Frontal cortex (tissue), 4 donors: ENCODE measurements at places on chromosomes 5 and 9. TPM values are rescaled to one million over a fixed set of nuclear protein-coding genes. Genes with fewer than 3 reads are reported as not detected.

Gene CARD9
- 0.41 TPM for total RNA-seq

Gene TMOD1
- 20.0 TPM for total RNA-seq

Gene DMRT3
- total RNA-seq, result not detected

Gene GRIN3A
- 9.4 TPM for total RNA-seq

Gene PHYHD1
- 1.2 TPM for total RNA-seq

Gene TLX3
- not detected for total RNA-seq

Gene PCDHA9
- total RNA-seq, result 9.8 TPM

Gene KLHL3
- total RNA-seq, result 13.0 TPM

Gene IFNK
- not detected for total RNA-seq

Gene PCDHGA10
- total RNA-seq, result 9.8 TPM

Gene STPG3
- total RNA-seq, result not detected

Gene FBXL7
- 1.2 TPM for total RNA-seq

Gene ZMAT2
- total RNA-seq, result 68.1 TPM

Gene GARIN3
- not detected for total RNA-seq

Gene PHF24
- 19.2 TPM for total RNA-seq

Gene SLC36A2
- total RNA-seq, result not detected

Gene SEMA6A
- total RNA-seq, result 15.5 TPM

Gene LRRC19
- not detected for total RNA-seq

Gene MARCHF11
- total RNA-seq, result 3.7 TPM

Gene SOHLH1
- not detected for total RNA-seq
